Stimulated activated CD8-positive, alpha-beta memory T cell treated with anti-CD3 and anti-CD28 coated beads, Interleukin-2, amount 100 ng/mL, for 1 hour (primary cell): ENCODE measurements at places on chromosomes 11 and 22.

DNA sequence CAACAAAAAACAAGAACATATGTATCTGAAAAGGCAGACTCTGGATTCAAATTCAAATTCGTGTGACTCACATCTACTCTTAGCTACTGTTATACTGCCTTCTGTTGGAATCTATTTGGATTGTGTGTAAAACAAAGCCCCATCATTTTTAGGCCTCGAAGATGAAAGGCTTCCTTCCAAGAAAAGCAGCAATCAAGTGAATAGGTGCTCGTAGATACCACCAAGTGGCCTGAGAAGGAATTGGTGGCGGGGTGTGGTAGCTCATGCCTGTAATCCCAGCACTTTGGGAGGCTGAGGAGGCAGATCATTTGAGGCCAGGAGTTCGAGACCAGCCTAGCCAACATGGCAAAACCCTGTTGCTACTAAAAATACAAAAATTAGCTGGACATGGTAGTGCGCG lies 4.2 kb downstream of the GRAMD1B start:
- DNase-seq = no peak

GRCh38 chr11:34254011-34254410 lies 103.8 kb downstream of the ABTB2 start:
- no peak for DNase-seq

- DNase-seq = no peak
These were observed 2.4 kb upstream of the THRSP start for GRCh38 chr11:78061088-78061920.

- DNase-seq = no peak
These were observed 39.8 kb downstream of the SYN3 start for GRCh38 chr22:33018232-33018864.

- DNase-seq = no peak
These were observed 44.6 kb downstream of the COPB1 start for GRCh38 chr11:14454861-14455632.

- no peak for DNase-seq
These were observed 24.3 kb downstream of the BCR start for GRCh38 chr22:23204541-23205157.

GRCh38 chr11:66066751-66067150 lies 3.3 kb upstream of the PACS1 start:
- no peak for DNase-seq

GRCh38 chr22:45421349-45422055 lies 8.0 kb downstream of the RIBC2 start:
- no peak for DNase-seq

DNA sequence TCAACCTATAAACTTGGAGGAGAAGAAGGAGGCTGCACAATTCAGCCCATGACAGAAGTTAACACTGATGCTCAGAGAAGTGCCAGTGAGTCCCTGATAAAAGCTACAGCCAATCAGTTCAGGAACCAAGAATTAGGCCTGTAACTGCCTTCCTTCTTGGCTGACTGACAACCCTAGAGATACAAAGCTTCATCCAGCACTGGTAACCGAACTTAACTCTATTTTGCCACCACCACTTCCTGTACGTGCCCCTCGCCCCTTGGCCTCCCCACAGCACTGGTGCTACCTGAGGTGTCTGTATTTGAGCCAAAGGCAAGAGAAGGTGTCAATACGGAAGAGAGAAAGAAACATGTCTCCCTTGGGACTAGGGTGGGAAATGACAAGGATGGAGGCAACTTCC lies 40.1 kb upstream of the POU2AF1 start:
- DNase-seq = no peak

DNA sequence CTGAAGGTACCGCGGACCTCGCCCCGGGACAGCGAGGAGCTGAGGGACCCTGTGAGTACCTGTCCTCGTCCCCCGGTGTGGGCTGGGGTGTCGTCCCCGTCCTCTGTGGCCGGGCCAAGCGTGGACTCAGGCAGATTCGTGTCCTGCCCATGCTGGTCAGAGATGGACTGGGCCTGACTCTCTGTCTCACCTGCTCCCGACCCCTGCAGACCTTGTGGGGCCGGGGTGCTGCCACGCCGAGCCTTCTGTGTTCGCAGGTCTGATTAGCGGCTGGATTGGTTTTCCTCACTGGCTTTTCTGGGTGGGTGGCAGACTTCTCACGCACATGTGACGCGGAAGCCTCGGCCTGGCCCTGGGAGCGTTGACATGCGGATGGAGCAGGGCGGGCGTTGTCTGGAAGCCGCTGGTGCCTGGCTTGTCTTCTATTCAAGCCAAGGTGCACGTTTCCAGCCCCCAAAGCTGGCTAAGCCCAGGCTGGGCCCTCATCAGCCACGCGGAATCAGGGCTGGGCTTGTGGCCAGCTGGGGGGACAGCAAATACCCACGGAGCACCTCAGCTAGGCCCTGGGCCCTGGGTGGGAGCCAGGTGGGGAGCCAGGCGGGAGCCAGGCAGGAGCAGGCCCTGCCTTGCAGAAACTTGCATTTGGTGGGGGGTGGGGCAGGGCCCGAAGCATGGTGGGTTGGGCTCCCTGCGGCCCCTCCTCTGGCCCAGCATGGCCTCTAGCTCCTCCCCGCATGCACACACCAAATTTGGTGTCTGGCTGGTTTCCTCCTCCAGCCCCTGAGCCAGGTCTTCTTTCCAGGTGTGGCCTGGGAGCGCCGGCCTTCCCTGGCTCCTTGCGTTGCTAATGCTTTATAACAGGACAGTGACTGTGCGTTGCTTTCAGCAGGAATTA lies 7.0 kb downstream of the GRAMD4 start:
- no peak for DNase-seq

GRCh38 chr11:15893080-15893492 lies 463.3 kb downstream of the SOX6 start:
- DNase-seq = no peak

GRCh38 chr11:100004541-100004940 lies 682.5 kb upstream of the ARHGAP42 start:
- no peak for DNase-seq

GRCh38 chr11:107427569-107428180 lies 29.9 kb downstream of the CWF19L2 start:
- DNase-seq = no peak
